NCI-H187 (cell line): ENCODE measurements at places on chromosomes 3 and 15.

- DNase-seq = no peak
Observed at GRCh38 chr15:39419651-39420050, 161.2 kb upstream of the THBS1 start.

GRCh38 chr3:187212705-187213104 lies 15.4 kb downstream of the RTP1 start:
- DNase-seq = no peak

DNA sequence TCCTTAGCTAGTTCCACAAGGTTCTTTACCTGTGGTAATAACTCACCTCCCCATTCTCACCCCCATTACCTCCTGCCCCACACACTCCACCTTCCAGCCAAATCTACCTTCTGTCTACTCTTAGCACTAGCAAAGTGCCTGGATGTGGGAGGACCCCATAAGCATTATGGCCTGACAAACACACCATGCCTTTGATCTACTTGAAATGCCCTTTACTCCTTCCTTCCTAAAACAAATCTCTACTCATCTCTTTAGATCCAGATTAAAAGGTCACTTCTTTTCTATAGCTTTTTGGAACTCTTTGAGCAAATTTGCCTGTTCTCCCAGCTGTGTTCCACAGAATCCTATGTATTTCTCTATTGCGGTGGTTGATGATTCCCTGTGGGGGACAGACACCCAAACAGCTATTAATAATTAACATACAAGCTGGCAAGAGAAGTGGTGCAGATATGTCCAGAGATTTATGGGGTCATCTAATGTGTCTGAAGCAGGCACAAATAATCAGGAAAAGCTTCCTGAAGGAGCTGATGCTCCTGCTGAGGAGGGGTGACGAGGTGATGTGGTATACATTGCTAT lies 34.0 kb downstream of the DGKG start:
- no peak for DNase-seq

GRCh38 chr3:56748663-56749231 lies 53.0 kb downstream of the ARHGEF3 start:
- no peak for DNase-seq

DNA sequence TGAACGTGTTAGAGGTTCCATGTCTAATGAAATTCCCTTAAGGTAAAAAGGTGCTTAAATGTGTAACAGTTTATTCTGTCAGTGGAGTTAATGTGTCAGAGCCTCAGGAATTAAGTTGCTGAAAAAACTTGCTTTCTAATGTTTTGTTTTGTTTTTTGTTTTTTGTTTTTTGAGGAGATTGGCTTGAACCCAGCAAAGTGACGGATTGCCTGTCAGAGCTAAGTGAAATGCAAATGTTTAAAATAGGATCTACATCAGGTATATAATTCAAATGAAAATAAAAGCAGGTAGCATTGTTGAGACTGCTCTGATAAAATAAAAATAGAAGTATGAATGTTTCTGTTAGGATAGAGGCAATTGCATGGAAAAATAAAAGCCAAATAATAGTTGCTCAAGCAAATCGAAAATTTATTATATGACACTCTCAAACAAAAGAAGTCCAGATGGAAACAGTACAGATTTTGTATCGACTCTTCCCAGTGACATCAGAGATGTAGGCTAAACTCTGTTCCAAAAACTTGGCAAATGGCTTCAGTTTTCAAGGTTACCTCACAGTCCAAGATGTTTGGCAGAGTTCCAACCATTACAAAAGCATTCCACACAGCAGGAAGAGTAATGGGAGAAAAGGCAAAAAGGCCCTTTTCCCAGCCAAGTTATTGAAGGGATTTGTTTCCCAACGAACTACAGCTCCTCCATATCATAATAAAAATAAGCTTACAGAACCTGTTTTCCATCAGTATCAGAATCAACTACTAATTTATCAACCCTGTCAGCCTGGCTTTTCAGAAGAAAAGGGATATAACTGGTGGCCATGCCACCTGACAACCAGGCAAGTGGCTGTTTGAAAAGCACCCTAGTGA lies 291.0 kb downstream of the TBL1XR1 start:
- DNase-seq = no peak
